Kidney epithelial cell (primary cell): ENCODE measurements at places on chromosomes 11 and 22. TPM values are rescaled to one million over a fixed set of nuclear protein-coding genes. Genes with fewer than 3 reads are reported as not detected.

CLCF1 gene
- 33.1 and 34.3 TPM in 2 replicates for total RNA-seq

LUZP2 gene
- total RNA-seq = 0.33 and 2.9 TPM in 2 replicates

CCDC15 gene
- total RNA-seq = 1.4 and 3.1 TPM in 2 replicates

TSPAN18 gene
- total RNA-seq = 4.7 and 5.2 TPM in 2 replicates

TRIM77 gene
- not detected in 2 replicates for total RNA-seq

NTM gene
- 111 and 128 TPM in 2 replicates for total RNA-seq

HDAC10 gene
- 21.1 and 34.8 TPM in 2 replicates for total RNA-seq

DNA sequence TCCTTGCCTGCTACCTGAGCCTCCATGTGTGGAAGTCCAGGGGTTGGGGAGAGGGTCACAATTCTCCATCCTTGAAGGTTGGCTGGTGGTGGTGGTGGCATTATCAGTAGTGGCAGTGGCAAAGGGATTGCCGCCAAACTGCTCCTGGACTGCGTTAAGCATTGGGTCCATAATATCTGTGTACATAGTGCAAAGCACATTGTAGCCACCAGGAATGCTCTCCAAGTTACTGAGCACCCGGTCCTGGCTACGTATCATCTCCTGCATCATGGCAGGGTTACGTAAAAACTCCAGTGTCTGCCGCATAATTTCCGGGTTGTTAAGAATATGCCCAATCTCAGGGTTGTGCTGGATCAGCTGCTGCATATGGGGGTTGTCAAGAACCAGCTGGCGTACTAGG lies 1.2 kb downstream of the UBQLN3 start:
- DNase-seq = no peak

DNA sequence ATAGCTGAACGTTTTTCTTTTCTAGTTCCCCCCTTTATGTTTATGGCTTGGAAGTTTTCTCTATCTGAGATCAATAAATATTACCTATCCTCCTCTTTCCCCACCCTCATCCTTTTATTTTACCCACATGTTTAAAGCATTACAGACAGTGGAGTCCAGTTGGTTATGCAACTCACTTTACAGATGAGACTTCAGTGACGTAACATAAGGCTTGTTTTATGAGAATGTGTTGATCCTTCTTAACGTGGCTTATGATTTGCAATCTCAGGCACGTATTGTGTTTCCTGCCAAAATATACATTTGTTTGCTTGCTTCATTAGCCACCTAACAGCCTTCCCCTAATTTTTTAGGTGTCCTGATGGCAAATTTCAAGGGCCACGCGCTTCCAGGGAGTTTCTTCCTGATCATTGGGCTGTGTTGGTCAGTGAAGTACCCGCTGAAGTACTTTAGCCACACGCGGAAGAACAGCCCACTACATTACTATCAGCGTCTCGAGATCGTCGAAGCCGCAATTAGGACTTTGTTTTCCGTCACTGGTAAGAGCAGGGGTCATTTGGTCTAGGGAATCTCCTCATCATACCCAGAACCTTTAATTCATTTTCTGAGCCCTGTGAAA lies 36.6 kb downstream of the TMEM45B start:
- no peak for DNase-seq

DNA sequence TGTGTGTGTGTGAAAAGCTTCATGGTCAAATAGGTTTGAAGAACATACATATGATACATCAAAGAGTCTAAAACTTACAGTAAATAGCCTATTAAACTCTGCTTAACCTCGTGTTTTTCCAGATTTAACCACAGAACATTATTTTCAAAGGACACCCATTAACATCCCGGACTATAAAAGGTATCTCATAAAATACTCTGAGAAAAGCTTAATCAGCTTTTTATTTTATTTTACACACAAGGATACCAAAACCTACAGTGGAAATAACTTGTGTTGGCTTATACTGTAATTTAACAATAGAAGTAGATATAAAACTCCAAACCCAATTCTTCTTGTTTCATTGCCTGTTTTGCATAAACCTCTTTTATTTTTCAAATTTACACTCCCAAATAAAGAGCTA lies 49.8 kb upstream of the CHRNA10 start:
- no peak for DNase-seq

- no peak for DNase-seq
Measured at GRCh38 chr22:47374273-47374771, 611.9 kb downstream of the TBC1D22A start.

GRCh38 chr11:101083335-101083734 lies 46.3 kb downstream of the PGR start:
- no peak for DNase-seq

DNA sequence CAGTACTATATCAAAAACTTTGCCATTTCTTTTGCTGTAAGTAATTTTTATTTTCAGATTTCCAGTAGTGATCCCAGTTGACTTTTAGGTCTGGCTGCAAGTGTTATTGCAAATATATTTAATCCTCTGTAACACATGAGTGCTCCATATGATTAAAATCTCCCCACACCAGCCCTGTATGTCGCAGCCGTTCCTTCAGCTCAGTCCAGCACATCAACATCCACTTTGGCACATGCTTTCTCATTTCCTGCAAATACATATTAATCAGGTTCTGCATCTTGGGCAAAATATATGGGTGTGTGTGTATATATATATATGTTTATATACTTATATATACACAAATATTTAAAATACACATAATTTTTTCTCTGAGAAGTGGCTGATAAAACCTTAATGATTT lies 919.5 kb downstream of the JRKL start:
- DNase-seq = no peak

GRCh38 chr22:49497266-49497665 lies 330.4 kb downstream of the BRD1 start:
- no peak for DNase-seq

DNA sequence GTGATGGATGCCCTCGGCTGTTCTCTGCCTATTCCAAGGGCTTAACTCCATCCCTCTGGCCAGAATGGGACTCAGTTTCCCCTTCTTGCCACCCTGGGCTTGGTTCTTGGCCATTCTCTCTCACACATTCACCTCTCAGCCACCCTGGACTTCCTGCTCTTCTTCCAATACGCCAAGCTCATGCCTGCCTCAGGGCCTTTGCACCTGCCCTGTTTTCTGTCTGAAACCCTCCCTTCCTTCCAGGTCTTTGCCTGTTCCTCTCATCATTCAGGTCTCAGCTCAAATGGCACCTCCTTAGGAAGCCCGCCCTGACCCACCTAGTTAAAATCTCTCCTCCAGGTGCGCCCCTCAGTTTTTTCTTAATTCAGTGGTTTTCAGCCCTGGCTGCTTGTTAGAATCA lies 76.6 kb upstream of the TP53I11 start:
- no peak for DNase-seq

GRCh38 chr11:86811637-86812321 lies 11.4 kb downstream of the PRSS23 start:
- peak; percentile 67 for DNase-seq

DNA sequence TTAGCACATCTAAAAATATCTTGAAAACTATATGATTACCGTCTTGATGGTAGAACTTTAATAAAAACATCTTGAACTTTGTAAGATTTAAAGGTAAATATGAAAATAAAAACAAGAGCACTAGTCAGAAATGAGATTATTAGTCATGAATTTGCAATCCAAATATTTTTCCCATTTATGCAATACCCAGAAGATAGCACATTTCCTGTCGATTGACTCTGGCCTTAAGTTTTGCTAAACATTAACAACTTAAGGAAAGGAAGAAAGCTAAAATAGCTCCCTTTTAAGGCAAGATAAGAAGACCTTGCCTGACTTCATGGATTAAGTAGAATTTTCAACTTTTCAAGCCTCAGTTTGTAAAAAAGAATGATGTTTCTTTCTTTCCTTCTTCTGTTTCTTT lies 1374.7 kb upstream of the RAG2 start:
- DNase-seq = no peak

DNA sequence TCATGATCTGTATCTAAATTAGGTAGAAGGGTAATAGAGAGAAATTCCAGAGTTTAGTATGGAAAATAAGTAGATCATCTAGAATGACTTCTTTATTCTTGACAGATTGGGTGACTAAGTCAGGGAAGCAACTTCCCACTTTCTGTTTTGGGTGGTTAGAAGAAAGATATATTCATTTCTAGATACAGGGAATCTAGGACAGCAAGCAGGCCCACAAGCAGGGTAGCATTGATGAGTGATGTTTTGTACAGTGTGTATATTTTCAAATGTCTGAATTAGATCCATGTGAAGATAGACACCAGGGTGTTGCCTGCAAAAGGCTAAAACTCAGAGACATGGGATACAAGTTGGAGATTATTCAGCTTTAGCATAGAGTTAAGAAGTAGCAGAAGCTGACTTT lies 674.4 kb downstream of the CNTN5 start:
- no peak for DNase-seq

DNA sequence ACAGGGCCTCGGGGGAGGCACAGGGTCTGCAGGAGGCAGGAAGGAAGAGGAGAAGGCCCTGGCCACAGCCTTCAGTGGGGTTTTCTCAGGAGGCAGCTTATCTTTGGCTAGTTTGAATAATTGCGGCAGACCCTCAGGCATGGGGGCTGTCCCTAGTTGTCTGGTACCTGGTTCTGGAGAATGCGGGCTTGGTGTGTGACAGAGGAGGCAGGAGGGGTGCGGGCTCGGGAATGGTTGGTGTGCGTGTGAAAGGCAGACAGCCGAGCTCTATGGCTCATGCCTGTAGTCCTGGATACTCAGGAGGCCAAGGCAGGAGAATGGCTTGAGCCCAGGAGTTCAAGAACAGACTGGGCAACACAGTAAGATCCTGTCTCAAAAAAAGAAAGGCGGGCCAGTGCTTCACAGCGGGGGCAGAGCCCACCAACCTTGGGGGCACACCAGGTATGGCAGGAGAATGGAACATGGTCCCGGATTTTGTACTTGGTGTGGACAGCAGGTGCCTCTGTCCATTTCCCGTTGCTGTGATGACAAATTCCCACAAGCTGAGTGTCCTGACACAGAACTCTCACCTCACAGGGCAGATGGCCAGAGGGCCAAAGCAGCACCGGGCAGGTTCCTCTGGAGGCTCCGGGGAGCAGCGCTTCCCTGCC lies 640.6 kb downstream of the TBC1D22A start:
- no peak for DNase-seq

DNA sequence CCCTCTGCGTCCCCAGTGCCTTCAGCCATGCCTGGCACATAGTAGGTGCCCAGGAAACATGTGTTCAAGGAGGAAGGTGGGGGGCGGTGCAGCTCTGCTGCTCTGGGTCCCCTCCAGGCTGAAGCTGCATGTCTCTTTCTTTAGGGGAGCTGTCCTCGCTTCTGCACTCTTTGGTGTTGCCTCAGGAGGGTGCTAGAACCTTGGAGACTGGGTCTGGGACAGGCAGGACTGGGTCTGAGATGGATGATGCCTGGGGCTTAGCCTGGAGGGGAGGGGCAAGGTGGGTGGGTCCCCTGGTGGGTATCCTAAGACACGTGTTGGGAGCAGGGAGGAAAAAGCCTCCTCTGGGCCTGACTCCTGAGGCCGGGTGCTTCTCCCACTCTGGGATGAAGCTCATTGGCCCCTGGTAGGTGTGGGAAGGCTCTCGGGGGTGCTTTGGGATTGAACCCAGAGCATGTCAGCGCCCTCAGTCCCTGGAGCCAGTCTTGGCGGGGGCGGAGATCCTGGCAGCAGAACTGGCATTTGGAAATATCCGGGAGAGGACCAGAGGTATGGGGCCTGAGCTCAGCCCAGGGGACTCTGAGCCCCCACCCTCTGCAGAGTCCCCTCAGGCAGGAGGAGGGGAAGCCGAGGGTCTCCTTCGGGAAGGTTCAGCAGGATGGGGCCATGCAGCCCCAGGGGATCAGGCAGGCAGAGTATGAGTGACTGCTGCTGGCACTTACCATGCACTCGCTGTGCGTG lies 6.7 kb upstream of the GSTP1 start:
- no peak for DNase-seq

DNA sequence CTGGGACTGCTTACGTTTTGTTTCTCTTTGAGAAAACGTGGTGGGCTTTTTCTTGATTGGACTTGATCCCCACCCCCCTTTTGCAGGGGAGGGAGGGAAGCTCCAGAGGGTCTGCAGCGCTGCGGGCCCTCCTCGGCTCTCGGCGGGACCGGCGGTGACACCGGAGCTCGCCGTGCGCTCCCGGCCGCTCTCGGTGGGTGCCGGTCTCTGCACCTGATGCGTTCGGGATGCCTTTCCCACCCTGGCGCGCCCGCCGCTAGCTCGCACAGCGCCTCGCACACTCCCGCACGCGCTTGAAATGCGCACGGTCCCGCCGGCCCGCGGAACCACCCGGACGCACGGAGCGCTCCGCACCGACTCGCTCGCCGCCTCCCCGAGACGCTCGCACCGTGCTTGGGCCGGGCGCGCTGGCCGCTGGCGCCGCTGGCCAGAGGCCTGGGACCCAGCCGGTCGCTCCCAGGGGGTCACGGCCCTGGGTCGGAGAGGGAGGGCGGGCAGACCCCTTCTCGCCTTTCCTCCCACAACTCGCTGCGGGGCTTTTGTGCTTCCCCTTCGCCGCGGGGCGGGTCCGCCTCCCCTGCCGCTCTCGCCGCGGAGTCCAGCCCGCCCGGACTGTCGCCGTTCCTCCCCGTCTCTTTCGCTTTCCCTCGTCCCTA lies 1.0 kb downstream of the ZBTB16 start:
- no peak for DNase-seq

GRCh38 chr22:49770547-49771265 lies 57.0 kb downstream of the BRD1 start:
- DNase-seq = no peak

GRCh38 chr11:45147017-45147728 lies 734 bp downstream of the PRDM11 start:
- peak; percentile 69 for DNase-seq

DNA sequence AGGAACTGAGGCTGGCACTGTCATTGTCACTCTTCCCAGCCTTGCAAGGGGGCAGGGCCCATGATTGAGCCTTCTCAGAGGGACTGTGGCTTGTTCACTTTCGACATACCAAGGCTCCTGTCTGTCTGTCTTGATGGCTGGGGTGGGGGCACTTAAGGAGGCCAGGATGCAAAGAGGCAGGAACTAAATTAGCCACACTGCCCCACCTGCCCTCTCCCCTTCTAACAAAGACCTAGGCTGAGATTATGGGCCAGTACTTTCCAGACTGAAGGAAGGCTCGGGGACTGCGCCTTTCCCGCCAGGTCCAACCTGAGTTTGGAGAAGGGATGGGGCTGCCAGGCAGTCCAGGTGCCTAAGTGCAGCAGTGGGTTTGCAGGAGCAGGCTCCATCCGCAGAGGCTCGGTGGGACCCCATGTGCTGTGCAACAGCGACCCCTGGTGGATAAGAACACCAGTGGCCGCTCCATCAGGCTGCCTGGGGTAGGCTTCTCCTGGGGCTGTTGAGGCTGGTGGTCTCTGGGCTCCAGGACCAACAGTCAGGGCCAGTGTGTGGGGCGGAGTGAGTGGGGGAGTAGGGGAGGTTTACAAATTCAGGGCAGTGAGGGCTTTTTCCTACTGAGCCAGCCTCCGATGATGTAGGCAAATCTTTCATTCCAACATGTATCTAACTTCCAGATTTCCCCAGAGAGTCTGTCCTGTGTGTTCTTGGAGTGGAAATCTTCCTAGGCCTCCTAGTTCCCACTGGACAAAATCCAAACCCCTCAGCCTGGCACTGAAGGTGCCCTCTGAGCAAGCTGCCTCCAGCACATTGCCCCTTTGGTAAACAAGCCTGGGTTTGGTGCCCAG lies 93.9 kb downstream of the INSC start:
- no peak for DNase-seq

GRCh38 chr11:22192642-22193347 lies at the start of gene ANO5:
TSS of gene ANO5 (plus strand) at chr11:22193085. CDS start at chr11:22193493, 408 bp downstream.
- DNase-seq = no peak
